ENCODE measurements at places on chromosomes 3 and 15. TPM values are rescaled to one million over a fixed set of nuclear protein-coding genes. Genes with fewer than 3 reads are reported as not detected.

DNA sequence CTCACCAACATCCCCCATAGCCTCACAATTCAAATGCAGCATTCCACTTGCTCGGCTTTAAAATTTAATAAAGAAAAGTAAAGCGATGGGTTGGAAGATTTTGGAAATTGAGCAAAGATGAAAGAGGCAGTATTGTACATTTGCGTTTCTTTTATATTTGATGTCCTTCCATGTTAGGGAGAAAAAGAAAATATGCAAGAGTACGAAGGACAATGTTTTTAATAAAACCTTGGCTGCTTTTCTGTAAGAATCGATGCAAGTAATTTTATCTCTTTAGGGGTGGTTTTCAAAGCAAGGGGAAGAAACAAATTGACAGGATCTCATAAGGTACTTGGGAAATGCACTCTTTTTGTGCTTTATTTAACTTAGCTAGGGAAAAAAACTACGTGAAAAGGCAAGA is 61.8 kb upstream of the TSC22D2 start:
- DNase-seq: no peak
- no peak overlapping the region for H3K27ac ChIP-seq
- H3K4me3 ChIP-seq: no peak overlapping the region
- no peaks in the 10 kb centered on the region for H3K4me1 ChIP-seq

DNA sequence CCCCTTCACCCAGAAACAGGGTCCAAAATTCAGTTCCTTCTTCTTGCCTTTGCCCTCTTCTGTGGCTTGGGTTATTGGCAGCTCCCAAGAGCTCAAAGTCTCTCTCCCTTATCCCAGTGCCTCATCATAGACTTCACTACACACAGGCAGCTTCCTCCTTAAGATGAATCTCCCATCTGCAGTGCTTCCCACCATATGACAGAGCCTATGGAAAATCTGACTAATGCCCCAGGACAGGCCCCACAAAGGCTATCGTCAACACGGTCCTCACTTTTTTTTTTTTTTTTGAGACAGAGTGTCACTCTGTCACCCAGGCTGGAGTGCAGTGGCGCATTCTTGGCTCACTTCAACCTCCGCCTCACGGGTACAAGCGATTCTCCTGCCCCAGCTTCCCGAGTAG is 194.1 kb downstream of the MEX3B start:
- no peak overlapping the region for H3K4me3 ChIP-seq
- H3K27me3 ChIP-seq: no peaks in the 10 kb centered on the region
- H3K36me3 ChIP-seq: no peaks in the 10 kb centered on the region
- no peak overlapping the region for H3K27ac ChIP-seq
- no peaks in the 10 kb centered on the region for H3K4me1 ChIP-seq
- DNase-seq: no peak

Gene ATP13A4
- total RNA-seq: 0.51 TPM

Gene PAK6
- 0.19 TPM for total RNA-seq

DNA sequence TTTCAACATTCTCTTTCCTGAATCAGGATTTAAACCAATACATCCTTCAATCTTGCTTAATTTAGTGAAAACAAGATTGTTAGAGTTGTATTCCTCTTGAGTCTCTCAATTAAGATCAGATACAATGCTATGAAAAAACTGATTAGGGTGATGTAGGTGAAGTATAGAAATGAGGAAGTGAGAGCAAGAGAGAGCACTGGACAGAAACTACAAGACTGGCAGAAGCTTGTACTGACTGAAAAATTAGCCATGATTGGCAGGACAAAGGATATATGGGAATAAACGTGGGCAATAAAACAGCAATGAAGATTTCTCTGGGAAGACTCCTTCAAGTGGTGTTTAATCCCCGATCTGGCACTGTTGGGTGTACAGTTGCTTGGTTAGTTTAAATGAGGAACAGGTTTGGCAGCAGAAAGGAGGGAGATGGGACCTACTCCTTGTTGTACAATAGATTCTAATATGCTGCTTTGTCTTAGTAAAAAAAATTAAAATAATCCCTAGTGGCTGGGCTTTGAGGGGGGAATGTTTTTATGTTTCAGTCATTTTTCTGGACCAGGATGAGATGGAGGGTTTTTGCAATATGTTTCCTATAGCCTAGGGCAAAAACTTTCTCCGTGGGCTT is 252.7 kb downstream of the SLC9A9 start:
- H3K27ac ChIP-seq: no peak overlapping the region
- no peak for DNase-seq
- no peak overlapping the region for H3K4me3 ChIP-seq
- no peaks in the 10 kb centered on the region for H3K4me1 ChIP-seq
- no peaks in the 10 kb centered on the region for H3K27me3 ChIP-seq

Gene HYKK
- 3.7 TPM for total RNA-seq

Gene STXBP5L
- total RNA-seq: not detected

Gene TRIM42
- total RNA-seq: not detected

Gene ZPLD1
- not detected for total RNA-seq

GRCh38 chr15:65213241-65213640 is 2.0 kb upstream of the CILP start:
- H3K27me3 ChIP-seq: no peaks in the 10 kb centered on the region
- H3K4me3 ChIP-seq: no peak overlapping the region
- H3K27ac ChIP-seq: no peak overlapping the region
- H3K36me3 ChIP-seq: no peaks in the 10 kb centered on the region
- H3K4me1 ChIP-seq: no peaks in the 10 kb centered on the region

DNA sequence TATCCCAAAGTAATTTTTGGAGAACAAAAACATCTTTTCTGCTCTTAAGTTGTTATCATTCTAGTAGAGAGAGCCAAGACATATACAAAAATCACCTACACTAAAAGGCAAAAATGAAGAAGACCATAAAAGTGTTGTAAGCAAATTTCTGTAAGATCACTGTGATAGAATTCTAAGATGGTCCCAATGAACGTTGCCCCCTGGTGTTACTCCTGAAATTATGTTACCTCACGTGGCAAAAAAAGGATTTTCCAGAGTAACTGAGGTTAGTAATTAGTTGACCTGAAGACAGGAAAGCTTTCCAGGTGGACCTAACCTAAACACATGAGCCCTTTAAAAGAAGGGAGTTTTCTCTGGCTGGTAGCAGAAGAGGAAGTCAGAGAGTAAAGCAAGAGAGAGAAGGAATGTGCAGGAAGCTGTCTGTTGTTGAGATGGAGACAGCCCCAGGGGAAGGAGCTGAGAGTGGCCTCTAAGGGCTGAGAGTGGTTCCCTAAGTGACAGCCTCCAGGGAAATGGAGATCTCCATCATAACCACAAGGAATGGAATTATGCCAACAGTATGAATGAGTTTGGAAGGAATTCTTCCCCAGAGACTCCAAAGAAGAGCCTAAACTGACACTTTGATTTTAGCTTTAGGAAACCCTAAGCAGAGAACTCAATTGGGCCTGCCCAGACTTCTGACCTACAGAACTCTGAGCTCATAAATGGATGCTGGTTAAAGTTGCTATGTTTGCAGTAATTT is 205.9 kb downstream of the CD47 start:
- no peak overlapping the region for H3K27ac ChIP-seq
- no peak overlapping the region for H3K4me3 ChIP-seq
- DNase-seq: no peak
- no peaks in the 10 kb centered on the region for H3K36me3 ChIP-seq

Gene GOLGA6D
- total RNA-seq: not detected

GRCh38 chr3:153385343-153385742 is 223.3 kb downstream of the RAP2B start:
- DNase-seq: no peak
- no peaks in the 10 kb centered on the region for H3K27me3 ChIP-seq
- no peaks in the 10 kb centered on the region for H3K4me1 ChIP-seq
- H3K4me3 ChIP-seq: no peak overlapping the region
- H3K27ac ChIP-seq: no peak overlapping the region
- H3K36me3 ChIP-seq: no peaks in the 10 kb centered on the region

Gene COX17
- total RNA-seq: 33.3 TPM

DNA sequence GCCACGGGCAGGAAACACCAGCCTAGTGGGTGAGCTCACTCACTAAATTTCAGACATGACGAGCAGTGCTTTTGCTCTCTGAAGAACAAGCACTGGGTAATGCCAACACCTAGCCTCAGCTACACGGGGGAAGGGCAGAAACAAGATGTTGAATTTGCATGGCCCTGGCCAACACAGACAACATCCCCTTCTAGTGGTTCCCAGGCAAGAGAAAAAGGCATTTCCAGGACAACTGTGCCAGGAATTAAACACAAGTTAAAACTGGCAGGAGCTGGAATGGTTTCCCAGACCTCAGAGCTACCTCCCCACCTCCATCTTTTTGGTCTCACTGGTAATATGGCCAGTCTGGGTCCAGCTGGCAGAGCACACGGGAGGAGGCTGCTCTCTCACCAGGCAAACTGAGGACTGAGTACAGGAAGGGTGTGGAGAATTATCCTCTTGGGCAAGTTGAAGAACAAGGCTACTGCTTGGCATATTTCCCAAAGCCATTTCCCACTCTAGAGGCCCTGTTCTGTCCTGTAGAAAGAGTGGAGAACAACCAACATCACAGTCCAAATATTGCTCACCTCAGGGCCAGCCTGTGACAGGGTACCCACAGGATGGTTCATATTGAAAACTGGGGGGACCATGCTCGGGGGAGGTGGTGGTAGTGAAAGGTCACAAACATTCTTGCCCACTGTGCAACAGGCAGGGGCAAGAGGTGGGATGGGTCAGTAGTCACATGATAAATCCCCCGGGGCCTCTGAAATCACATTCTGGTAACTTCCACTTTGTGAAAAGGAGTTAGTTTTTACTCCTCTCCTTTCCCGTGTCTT is 26.5 kb downstream of the TSPAN3 start:
- H3K4me3 ChIP-seq: no peak overlapping the region
- no peak overlapping the region for H3K27ac ChIP-seq

GRCh38 chr15:85480923-85481322 is 100.5 kb downstream of the AKAP13 start:
- H3K27ac ChIP-seq: no peak overlapping the region
- DNase-seq: no peak
- H3K27me3 ChIP-seq: no peaks in the 10 kb centered on the region
- H3K36me3 ChIP-seq: no peaks in the 10 kb centered on the region
- peaks cover 20% of the 10 kb centered on the region for H3K4me1 ChIP-seq

GRCh38 chr3:37519661-37520060 is 342.0 kb upstream of the CTDSPL start:
- no peaks in the 10 kb centered on the region for H3K4me1 ChIP-seq
- H3K36me3 ChIP-seq: no peaks in the 10 kb centered on the region
- H3K27ac ChIP-seq: no peak overlapping the region

- no peak overlapping the region for H3K4me3 ChIP-seq
- DNase-seq: no peak
- no peaks in the 10 kb centered on the region for H3K36me3 ChIP-seq
- H3K27me3 ChIP-seq: no peaks in the 10 kb centered on the region
Measured at GRCh38 chr3:145739926-145740325, 421.1 kb downstream of the PLOD2 start.

Gene ECE2
- total RNA-seq: not detected

- no peaks in the 10 kb centered on the region for H3K4me1 ChIP-seq
- H3K36me3 ChIP-seq: no peaks in the 10 kb centered on the region
- H3K27me3 ChIP-seq: no peaks in the 10 kb centered on the region
- DNase-seq: no peak
- no peak overlapping the region for H3K27ac ChIP-seq
Measured at GRCh38 chr15:68348081-68348480, 70.5 kb downstream of the FEM1B start.

- no peak overlapping the region for H3K27ac ChIP-seq
- no peaks in the 10 kb centered on the region for H3K27me3 ChIP-seq
- no peaks in the 10 kb centered on the region for H3K36me3 ChIP-seq
- DNase-seq: no peak
- no peak overlapping the region for H3K4me3 ChIP-seq
Measured at GRCh38 chr15:100867433-100867832, 12.2 kb upstream of the ALDH1A3 start.

Gene MEGF11
- not detected for total RNA-seq

Gene ARGFX
- total RNA-seq: not detected

GRCh38 chr3:161203485-161204098 is 17.5 kb upstream of the NMD3 start:
- no peak for DNase-seq
- H3K27ac ChIP-seq: no peak overlapping the region
- no peaks in the 10 kb centered on the region for H3K27me3 ChIP-seq
- H3K4me3 ChIP-seq: no peak overlapping the region
- no peaks in the 10 kb centered on the region for H3K36me3 ChIP-seq

DNA sequence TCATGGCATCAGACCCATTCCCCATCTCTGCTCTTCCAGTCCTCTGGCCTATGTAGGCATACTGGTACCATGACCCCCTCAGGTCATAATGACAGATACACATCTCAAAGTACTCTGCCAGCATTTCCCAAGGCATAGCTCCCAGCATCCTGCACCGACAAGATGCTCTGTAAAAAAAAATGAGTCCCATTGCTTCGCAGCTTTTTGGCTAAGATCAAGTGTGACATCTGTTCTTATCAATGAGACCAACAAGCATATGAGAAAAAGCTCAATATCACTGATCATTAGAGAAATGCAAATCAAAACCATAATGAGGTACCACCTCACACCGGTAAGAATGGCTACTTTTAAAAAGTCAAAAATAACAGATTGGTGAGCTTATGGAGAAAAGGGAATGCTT is 463.9 kb upstream of the PROK2 start:
- no peak for DNase-seq
- H3K4me1 ChIP-seq: peaks cover 12% of the 10 kb centered on the region
- no peak overlapping the region for H3K27ac ChIP-seq
- no peaks in the 10 kb centered on the region for H3K27me3 ChIP-seq

DNA sequence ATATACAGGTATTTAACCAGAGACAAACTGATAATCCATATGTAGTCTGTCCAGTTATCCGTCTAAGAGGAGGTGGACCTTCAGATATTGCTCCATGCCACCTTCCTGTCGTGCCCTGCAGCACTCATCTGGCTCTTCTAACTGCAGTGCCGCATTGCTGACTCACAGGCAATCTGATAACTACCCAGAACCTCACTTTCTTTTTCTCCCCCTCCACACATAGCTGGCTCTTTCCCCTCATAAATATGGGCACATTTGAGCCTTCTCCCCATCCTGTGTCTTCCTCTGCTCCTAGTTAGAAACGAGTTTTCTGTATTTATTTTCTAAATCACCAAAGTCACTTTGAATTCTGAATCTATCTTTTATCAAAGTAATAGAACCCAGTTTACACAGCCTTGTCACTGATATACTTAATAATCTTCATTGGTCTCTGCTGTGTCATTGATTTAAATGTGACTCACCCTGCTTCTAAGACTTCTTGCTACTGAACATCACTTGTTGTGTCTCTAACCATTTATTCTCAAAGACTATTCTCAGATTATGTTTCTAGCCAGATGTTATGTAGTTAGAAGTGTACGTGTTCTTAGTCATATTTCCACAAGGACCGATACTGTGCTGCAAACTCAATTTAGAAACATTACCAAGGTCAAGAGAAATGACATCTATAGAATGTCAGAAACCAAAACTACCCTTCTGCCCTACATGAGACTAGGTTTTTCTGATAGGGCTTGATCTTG is 17.4 kb upstream of the KCNMB2 start:
- H3K4me3 ChIP-seq: no peak overlapping the region
- no peaks in the 10 kb centered on the region for H3K36me3 ChIP-seq
- H3K27me3 ChIP-seq: no peaks in the 10 kb centered on the region
- no peak overlapping the region for H3K27ac ChIP-seq
- DNase-seq: no peak
- H3K4me1 ChIP-seq: no peaks in the 10 kb centered on the region

Gene CHST13
- total RNA-seq: 23.6 TPM

Measured in right lobe of liver (tissue), 6 donors.